ENCODE measurements at places on chromosomes 4 and X.

GRCh38 chr4:7365462-7366179, 69.1 kb downstream of the PSAPL1 start:
- DNase-seq: no peak

DNA sequence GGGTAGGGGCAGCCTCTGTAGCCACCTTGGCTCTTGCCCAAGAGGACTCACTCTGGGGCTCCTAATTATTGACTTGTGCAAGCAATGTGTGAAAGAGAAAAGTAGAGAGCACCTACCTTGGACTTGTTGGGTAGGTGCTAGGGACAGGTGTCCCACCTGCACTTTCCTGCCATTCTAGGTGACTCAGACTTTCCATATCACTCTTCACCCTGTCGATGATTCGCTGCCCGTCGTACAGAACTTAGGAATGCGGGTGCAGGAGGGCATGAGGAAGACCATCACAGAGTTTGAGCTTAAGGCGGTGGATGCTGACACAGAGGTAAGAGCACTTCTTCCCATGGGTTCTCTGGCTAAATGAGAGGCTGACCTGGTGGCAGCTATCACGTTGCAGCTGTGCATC, 87.3 kb upstream of the ANXA3 start:
- no peak for DNase-seq

DNA sequence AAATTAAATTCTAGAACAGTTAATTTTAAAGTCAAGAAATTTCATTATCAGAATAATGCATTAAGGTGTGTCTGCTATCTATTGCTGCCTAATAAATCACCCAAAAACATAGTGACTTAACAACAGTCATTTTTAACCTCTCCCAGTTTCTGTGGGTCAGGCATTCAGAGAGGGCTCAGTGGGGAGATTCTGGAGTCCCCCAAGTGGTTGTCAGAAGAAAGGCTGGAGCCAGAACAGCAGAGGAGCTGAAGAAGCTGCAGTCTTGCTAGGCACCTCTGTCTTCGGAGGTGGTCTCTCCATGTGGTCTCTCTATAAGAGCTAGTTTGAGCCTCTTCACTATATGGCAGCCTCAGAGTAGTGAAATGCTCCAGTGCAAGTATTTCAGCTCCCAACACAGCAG, 9.3 kb upstream of the HOPX start:
- no peak for DNase-seq

- no peak for DNase-seq
These were observed 46.4 kb upstream of the GATB start for GRCh38 chr4:151807220-151807619.

DNA sequence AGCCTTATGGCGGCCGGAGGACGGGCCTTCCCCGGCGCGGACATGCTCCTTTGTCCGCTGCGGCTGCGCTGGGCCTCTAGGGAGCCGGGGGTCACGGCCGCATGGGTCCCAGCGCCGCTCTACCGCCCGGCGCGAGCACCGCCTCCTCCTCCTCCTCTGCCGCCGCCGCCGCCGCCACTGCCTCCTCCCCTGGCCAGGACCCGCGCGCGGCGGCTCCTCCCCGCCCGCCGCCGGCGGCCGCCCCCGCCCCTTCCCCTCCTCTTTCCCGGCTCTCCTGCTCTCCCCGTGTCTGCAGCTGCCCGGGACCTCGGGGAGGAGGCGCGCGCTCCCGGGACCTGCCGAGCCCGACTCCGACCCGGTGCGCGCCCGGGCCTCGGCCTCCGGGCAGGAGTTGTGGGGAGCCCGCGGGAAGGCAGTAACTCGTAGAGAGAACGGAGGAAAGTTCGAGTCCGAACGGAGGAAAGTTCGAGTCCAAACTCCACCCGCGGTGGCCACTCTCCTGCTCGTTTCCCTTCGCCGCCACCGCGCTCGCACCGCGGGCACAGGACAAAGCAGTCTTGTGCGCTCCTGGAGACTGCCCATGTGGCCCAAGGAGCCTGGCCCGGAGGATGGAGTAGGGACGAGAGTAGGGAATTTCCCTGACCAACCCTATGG, at the start of gene ADGRA3:
TSS of gene ADGRA3 (minus strand) at position 179 of the 654 bp plus-strand sequence. CDS start 282 bp downstream, outside the sequence.
- DNase-seq: peak; percentile 76

GRCh38 chr4:88900432-88900831, 156.6 kb downstream of the FAM13A start:
- no peak for DNase-seq

DNA sequence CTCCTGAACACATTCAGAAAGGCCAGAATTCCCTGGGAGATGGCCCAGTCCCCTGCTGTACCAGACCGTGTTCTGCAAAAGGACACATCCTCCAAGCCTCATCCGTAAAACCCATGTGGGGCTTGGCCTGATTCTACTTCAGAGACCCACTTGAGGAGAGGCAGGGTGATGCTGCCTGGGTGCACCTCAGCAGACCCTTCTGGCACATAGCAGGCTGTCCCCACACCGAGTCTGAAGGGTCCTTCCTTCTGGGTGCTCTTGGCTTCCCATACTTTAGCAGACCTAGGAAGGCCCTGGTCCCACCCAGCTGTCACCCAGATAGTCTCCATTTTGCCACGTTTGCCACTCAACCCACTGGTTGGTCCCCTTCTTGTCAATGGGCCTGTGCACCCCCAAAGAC, 270.1 kb upstream of the AGTR2 start:
- no peak for DNase-seq

DNA sequence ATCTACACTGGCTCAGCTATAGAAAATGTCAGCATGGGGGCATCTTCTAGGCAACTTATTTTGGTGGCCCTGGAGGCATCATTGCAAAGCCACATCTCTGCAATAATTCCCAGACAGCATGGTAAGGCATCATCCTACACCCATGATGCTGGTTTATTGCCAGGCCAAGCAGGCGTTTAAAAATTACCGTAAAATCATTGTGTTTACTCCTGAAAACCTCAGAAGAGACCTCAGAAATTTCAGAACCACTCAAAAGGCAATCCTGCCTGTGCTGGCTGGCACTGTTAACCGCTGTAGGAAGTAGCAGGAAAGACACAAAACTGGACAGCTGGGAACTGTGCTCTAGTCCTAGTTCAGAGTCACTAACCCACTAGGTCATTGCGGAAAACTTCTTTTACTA, 63.2 kb downstream of the MID1 start:
- DNase-seq: no peak

GRCh38 chr4:2570551-2571222, 34.2 kb downstream of the FAM193A start:
- DNase-seq: no peak
